Fibroblast of skin of right biceps (primary cell): ENCODE measurements at places on chromosomes 16 and 17.
A peak's percentile ranks its signal among the peaks of the same experiment; 100 is the strongest.

- no peak for DNase-seq
These were observed 105.7 kb downstream of the IRX5 start for GRCh38 chr16:55036371-55036821.

DNA sequence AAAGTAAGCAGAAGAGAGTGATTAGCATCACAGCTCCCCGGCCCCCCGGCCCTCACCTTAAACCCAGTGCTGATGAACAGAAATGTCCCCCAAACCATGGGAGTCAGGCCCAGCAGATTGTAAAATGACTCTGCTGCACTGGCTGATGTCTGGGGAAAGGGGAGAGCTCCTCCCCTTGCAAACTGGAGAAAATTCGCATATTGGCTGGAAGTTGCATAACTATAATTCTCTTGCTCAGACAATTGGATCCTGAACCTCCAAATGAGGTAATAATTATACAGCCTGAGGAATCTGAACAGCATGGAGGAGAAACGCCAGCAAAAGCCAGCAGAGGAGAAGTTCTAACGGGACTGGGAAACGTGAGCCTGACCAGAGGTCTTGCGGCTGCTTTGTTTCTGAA, 109.7 kb downstream of the C16orf95 start:
- peak; percentile 88 for DNase-seq

GRCh38 chr17:16873174-16874035, 98.5 kb downstream of the TNFRSF13B start:
- DNase-seq = no peak

- no peak for DNase-seq
These were observed 16.5 kb upstream of the SPNS3 start for GRCh38 chr17:4417129-4417667.
